Activated T-helper 9 cell treated with anti-CD3 and anti-CD28 coated beads, Interleukin-2, amount 50 U/mL, for 16 hours (primary cell): ENCODE measurements at places on chromosomes 6 and 20.

DNA sequence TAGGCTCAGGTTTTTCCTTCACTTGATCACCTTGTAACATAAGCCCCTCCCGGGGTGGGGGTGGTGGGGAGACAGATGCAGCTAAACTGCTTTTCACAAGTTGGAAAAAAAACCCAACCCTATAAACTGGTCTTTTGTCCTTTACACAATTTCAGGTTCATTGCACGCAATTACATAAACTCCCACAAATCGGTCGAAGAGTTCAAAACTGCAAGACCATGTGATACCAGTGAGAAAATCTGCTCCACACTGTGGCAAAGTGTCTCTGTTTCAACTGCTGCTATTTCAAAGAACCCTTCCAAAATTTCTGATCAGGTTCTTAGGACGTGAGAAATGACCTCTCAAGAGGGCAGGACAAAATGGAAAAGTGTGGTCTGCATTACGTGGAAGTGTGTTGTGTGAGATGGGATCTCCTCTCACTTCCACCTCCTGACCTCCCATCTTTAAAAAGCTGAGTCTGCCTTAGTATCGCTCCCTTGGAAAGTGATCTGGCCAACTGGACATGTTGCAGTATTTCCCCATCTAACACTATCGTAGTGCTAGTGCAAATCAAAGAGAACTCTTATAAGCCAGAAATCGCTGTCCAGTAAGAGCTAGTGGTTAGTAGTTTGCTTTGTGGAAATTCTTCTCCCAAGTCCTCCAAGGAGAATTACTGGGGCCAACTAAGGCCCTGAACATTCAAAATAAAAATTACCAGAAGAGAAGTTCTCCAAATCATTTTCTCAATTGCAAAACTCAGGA, 60.1 kb downstream of the PRND start:
- DNase-seq: no peak

DNA sequence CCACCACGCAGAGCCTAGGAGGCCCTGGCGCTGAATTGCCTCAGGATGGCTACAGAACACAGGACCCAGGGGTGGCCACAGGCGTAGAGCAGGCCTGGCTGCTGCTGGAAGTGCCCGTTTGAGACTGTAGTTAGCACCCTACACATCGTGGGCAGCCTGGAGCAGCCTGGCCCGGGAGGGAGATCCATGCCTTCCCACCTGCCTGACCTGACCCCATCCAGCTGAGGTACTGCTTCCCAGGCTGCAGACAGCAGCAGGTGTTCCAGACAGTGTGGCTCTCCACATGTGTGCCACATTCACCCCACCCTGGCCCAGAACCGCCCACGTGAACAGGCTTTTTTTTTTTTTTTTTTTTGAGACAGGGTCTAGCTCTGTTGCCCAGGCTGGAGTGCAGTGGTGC, 20.9 kb upstream of the MAP1LC3A start:
- DNase-seq: no peak

DNA sequence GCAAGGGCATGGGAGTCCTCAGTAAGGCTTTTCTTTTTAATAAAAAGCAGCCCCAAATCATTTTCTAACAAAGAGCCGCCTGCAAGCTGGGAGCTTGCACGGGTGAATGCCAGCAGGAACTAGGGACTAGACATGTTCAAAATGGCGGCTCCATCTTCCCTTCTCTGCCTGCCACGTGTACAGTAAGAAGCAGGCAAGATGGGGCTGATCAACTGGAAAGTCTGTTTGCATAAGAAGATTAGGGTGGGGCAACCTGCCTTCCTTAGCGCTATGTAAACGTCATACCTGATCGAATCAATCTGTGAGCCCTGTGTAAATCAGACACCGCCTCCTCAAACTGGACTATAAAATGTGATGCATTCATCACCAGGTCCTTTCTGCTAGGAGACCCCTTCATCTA, 299.4 kb upstream of the SOX4 start:
- DNase-seq: no peak

DNA sequence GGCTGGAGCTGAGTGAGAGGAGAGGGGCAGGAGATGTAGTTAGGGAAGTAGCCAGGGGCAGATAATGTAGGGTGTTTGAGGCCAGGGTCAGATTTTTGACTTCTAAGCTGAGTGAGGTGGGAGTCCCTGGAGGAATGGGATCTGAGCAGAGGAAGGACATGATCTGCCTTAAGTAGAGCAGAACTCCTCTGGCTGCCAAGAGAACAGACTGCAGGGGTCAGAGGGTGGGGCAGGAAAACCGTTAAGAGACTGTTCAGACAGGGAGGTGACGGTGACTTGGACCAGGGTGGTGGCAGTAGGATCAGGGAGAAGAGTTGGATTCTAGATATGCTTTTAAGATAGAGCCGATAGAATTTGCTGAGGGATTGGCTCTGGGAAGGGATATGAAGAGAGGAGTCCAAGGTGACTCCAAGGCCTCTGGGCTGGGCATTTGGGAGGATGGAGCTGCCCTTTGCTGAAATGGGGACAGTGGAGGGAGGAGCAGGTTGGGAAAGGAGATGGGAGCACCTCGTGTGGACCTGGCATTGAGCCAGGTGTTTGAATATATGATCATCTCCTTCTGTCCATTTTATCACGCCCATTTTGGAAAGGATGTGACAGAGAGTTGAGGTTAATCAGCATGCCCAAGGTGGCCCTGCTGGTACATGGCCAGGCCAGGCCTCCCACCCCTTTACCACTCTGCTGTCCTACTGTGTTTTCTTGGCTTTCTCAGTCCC, 18.8 kb downstream of the EYA2 start:
- no peak for DNase-seq

- DNase-seq: no peak
Observed at GRCh38 chr6:169340395-169340794, 86.7 kb upstream of the THBS2 start.

DNA sequence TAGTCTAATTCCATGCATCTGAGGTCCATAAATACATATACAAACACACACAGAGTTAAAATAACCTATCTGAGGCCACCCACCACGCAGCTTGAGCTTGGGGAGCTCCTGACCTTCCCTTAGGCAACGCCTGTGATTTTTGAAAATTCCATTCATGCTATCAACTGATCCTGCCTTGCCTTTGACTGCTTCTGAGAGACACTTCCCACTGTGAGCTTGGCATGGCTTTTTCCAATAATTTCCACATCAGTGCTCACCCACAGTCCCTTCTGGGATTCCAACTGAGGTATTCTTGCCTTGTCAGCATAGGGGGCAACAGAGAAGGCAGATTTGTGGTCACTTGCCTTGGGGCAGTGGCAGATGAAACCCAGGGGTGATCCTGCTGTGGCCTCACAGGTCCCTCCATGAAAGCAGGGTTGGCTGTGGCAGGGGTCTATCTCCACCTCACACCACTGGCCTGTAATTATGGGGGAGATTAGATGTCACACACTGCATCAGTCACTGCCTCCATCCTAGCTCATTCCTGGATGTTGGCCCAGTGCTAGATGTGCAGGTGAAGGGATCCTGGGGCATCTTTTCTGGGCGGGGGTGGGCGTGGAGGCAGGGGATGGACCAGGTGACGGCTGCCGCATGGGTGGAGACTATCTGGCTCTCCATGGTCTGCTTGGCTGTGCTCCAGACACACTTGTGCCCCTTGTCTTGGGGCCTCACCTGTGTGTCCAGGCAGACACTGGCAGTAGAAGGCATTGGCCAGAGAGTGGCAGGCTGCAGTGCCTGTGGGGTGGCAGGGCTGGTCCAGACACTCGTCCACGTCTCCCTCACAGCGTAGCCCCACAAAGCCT, 11.2 kb upstream of the GPSM3 start:
- no peak for DNase-seq

DNA sequence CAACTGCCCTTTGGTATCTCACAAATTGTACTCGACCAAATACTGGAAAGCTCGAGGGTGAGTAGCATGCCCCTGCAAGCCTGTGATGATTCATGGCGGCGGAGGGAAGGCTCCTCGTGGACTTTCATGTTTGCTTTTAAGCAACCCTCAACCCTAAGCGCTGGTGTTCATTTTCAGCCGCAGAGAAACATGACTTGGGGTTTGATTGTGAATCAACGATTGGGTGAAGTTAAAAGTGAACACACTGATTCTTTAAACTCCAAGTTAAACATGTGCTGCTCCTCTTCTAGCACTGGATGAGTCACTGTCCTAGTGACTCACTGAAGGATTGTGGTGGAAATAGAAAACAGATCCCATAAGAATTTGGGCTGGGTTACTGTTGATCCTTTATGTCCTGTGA, 8.3 kb downstream of the CD109 start:
- no peak for DNase-seq
